Iris pigment epithelial cell (primary cell): ENCODE measurements at places on chromosomes 3 and 15.

DNA sequence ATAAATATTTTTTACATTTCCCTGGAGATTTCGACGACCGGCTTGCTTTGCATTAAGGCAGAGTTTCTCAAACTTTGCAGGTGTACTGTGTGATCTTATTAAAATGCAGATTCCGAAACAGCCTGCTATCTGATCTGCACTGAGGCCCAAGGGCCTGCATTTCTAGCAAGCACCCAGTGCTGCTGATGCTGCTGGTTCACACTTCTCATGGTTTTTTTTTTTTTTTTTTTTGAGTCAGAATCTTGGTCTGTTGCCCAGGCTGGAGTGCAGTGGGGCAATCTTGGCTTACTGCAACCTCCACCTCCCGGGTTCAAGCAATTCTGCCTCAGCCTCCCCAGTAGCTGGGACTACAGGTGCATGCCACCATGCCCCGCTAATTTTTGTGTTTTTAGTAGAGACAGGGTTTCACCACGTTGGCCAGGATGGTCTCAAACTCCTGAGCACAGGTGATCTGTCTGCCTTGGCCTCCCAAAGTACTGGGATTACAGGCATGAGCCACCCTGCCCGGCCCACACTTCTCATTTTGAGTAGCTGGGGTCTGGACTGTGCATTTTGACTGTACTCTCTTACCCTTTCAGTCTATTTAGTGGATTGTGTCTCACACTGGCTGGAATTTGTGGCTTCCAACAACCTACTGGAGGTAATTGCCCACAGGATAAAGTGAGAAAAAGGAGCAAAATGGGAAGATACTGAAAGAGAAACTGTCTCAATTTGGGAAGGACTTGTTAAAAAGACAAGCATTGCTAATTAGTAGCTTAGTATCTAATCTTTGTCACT, 94.1 kb downstream of the ITPR1 start:
- DNase-seq, result no peak

DNA sequence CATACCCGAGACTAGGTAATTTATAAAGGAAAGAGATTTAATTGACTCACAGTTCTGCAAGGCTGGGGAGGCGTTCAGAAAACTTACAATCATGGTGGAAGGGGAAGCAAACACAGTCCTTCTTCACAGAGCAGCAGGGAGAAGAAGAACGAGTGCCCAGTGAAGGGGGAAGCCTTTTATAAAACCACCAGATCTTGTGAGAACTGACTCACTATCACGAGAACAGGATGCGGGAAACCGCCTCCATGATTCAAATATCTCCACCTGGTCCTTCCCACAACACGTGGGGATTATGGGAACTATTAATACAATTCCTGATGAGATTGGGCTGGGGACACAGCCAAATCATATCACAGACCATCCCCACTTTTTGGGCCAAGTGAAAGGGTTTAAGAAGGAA, 58.8 kb upstream of the CTXND1 start:
- DNase-seq, result no peak

GRCh38 chr3:10515396-10515795, 10.0 kb upstream of the ATP2B2 start:
- DNase-seq, result no peak

GRCh38 chr3:134364061-134364935, 9.9 kb downstream of the AMOTL2 start:
- DNase-seq, result peak; percentile 99

DNA sequence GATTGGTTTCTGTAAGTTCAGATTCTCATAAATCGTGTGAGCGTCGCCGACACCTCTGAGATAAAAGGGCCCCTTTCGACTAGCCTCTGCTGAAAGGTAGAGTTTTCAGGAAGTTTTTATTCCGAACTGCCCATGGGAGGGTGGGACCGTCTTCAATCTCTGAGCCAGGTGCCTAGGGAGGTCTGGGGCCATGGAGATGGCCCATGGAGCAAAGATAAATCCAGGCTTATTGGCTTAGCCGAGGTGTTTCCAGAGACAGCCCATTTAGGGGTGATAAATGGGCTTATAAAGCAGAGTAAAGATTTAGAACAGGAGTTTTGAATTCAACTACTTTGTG, 442 bp downstream of the QTRT2 start:
- DNase-seq, result no peak

- peak; percentile 30 for DNase-seq
Observed at GRCh38 chr3:120192159-120192558, 92.9 kb downstream of the GPR156 start.
